Osteoblast (primary cell): ENCODE measurements at places on chromosomes 2 and 18. TPM values are rescaled to one million over a fixed set of nuclear protein-coding genes. Genes with fewer than 3 reads are reported as not detected.

The TANC1 gene
- 33.9 and 34.7 TPM in 2 replicates for total RNA-seq

The EMILIN1 gene
- total RNA-seq: 137 and 138 TPM in 2 replicates

The SPATA3 gene
- not detected in 2 replicates for total RNA-seq

The CHST9 gene
- total RNA-seq: not detected in 2 replicates

The SFXN5 gene
- 13.8 and 17.0 TPM in 2 replicates for total RNA-seq

The SOWAHC gene
- total RNA-seq: 14.7 and 17.7 TPM in 2 replicates

GRCh38 chr2:240111253-240111652 is 24.9 kb downstream of the COPS9 start:
- DNase-seq: peak; percentile 30

- DNase-seq: no peak
These were observed 89.5 kb upstream of the TMEM17 start for GRCh38 chr2:62595474-62595873.

DNA sequence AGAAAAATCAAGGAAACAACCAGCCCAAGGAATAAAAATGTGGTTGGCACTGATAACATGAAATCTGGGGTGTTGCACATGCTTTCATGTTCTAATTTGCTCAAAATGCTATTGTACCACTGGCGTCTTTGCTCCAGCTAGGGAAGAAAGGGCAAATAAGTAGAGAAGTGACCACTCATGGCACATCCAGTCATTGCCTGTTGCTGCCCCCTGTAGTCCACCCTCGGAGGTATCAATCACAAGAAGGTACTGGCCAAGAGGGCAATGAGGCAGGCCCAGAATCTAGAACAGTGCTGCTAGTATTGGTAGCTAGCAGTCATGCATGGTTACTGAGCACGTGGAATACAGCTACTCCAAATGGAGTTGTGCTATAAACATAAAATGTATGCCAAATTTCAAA is 213.4 kb downstream of the CDCA7 start:
- no peak for DNase-seq

GRCh38 chr18:11840493-11840892 is 10.7 kb upstream of the CHMP1B start:
- DNase-seq: no peak

GRCh38 chr2:72146347-72147302 is 1.0 kb downstream of the CYP26B1 start:
- peak; percentile 89 for DNase-seq

- peak; percentile 3 for DNase-seq
These were observed 153.8 kb upstream of the RASGRP3 start for GRCh38 chr2:33322612-33323011.

DNA sequence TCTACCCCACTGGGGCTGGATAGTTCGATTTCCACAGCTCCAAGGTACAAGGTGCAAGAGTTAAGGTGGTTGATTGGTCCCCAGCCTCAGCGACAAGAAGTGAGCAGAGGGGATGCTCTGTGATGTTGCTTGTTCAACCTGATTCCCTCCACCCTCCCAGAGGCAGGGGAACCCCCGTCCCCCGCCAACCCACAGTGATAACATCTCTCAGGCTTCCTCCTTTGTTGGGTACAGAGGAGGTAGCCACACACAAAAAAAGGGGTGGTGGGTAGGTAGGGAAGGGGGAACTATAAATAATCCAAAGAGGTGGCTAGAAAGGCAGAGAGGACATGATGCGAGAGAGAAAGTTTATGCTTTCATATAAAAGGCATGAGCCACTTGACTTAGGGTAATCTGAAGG is 192.9 kb upstream of the POU3F3 start:
- no peak for DNase-seq

DNA sequence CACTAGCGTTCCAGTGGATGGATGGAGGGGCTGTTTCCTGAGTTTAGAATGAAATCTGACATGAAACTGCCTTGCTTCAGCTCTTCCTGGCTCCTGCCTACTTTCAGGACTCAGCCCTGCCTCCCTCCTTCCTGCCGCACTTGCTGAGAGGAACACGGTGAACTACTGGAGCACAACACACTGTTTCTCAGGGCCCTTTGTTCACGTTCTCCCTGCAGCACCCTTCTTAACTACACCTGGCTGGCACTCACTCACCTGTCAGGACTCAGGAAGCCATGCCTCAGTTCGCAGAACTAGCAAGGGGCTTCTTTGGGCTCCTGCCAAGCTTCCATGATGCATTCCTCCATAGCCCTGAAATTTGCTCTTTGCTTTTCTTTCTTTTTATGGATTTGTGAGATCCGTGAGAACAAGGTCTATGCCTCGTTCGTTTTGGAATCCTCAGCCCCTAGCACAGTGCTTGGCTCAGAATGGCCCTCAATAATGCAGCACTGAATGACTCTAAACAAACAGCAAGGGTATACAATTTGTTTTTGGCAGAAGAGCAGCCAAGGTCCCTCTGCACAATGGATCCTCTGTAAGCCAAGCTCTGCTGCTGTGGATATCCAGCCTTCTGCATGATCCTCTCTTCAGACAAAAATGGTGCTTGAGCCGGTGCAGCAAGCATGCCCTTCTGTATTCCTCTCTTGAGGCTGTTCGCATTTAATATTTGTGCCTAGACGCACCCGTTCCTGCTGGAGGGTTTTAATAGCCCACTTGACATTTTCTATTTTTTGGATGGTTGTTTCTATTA is 357.0 kb downstream of the TSN start:
- DNase-seq: no peak

GRCh38 chr18:6155707-6156106 is 259.0 kb downstream of the L3MBTL4 start:
- no peak for DNase-seq

- DNase-seq: peak; percentile 74
These were observed 289.1 kb downstream of the GBX2 start for GRCh38 chr2:235879116-235879515.

GRCh38 chr18:7290077-7290476 is 59.2 kb downstream of the LRRC30 start:
- DNase-seq: no peak

DNA sequence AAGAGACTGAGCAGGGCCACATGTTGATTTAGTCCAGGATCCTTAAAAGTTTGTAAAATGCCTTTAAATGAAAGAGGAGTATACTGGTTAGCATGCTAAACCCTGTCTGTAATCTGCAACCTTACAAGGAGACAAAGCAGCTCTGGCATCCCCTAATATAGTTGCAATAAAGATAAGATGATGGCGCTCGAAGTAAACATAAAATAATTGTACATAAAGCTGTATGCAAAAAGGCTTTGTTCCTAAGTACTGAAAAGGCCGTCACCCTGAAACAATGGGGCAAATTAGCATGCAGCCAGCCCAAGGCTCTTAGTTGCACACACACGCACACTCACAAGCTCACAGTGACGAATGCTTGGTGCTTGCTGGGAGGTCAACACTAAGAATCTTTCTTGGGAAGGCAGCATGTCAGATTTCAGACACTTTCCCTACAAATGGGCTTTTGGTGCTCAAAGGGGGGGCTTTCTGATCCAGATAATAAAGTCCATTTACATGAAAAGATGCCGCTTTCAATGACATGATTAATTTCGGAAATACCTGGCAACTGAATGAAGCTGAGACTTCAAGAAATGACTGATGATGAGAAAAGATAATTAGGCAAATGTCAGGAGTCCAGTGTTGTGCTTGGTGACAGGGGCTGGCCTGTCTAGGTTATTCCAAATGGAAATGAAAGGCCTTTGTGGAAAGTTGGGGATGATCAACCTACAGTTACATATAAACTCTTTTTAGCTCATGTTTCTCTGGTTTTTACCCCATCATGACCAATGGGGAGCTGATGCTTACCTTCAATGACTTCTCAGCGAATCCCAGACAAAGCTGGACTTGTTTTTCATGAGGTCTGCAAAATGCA is 370.3 kb downstream of the MEIS1 start:
- no peak for DNase-seq

GRCh38 chr2:10982931-10983701 is 71.4 kb downstream of the KCNF1 start:
- no peak for DNase-seq

DNA sequence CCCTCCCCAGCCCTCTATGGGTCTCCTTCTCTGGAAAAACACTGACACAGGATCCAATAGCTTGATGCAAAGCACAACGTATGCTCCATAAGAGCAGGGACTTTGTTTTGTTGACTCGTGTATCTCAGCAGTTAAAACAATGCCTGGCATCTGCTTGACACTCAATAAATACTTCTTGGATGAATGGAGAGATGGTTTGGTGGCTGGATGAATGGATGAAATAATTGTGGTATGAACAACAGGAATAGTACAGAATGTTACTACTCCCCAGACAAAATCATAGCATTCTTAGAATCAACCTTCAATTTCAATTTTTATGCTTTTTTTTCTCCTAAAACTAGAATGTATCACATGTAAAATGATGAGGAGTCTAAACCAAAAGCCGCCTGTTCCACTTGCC is 57.4 kb downstream of the KCNE4 start:
- no peak for DNase-seq

GRCh38 chr18:23529604-23530003 is 26.3 kb downstream of the RMC1 start:
- peak; percentile 66 for DNase-seq

DNA sequence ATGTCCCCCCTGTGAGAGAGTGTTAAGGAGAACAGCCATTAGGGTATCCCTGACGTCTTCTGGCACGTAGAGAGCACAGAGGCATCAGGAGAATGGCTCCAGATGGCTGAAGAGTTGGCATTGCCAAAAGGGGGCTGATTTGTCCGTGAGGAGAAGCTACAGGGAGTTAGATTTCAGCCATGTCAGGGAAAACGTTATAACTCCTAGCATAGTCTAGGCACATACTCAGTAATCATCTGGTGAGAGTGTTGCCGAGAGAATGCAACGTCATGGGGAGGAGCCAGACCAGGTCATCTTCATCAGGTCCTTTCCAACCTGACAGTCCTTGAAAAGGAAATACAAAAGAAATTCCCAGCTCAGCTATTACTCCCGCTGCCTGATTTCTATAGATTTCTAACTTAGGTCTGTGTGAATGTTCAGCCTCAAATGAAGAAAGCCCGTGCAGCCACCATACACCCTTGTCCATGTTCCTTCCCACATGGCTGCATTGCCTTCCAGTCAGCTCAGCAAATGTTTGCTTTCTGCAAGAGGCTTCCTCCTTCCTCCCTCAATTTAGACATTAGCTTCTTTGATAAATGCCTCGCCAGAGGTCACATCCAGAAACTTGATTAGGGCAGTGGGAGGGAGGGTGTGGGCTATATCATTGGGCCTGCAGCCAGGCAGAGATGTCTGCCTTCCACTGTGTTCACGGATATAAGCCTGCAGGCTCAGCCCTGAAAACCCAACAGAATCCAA is 93.0 kb downstream of the STPG4 start:
- DNase-seq: no peak
